ENCODE measurements at places on chromosomes 12 and 14.
A peak's percentile ranks its signal among the peaks of the same experiment; 100 is the strongest.

DNA sequence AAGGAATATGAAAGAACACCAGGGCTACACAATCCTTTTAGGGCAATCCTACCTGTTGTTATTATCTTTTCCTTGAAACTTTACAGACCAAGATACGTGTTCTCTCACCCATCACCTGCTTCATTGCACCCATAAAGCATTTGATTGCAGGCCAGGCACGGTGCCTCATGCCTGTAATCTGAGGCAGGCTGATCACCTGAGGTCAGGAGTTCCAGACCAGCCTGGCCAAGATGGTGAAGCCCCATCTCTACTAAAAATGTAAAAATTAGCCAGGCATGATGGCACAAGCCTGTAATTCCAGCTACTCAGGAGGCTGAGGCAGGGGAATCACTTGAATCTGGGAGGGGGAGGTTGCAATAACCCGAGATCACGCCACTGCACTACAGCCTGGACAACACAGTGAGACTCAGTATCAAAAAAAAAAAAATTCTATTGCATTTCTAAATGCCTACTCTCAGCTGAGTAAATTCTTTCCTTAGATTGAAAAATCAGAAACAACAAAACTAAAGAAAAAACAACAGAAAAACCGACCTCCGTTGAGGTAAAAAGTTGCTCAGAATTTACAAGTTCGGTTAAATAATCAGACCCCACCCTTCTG is 183.7 kb upstream of the TMEM132C start:
- no peak for DNase-seq

GRCh38 chr12:107669946-107670345 is 15.7 kb upstream of the PWP1 start:
- no peak for DNase-seq

GRCh38 chr12:92432724-92433441 is 269.9 kb upstream of the PLEKHG7 start:
- no peak for DNase-seq

- no peak for DNase-seq
Observed at GRCh38 chr12:117450209-117450608, 88.8 kb upstream of the NOS1 start.

GRCh38 chr12:22532317-22532716 is 12.0 kb downstream of the C2CD5 start:
- no peak for DNase-seq

DNA sequence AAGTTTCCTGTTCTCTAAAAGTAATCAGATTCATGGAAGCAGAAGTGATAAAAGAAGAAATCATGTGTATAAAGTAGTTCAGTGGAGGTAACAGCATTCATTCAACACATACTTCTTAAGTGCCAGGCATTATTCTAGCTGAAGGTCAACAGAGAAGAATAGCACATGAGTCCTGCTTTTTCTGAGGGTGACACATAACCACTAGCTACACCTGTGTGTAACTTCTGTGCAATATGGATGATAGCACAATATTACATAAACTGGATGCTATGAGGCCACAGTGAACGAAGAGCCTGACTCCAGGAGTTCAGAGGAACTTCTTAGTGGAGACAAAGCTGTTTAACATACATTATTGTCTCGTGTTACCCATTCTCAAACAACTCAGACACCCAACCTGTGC is 114.3 kb upstream of the PCED1B start:
- DNase-seq = no peak

DNA sequence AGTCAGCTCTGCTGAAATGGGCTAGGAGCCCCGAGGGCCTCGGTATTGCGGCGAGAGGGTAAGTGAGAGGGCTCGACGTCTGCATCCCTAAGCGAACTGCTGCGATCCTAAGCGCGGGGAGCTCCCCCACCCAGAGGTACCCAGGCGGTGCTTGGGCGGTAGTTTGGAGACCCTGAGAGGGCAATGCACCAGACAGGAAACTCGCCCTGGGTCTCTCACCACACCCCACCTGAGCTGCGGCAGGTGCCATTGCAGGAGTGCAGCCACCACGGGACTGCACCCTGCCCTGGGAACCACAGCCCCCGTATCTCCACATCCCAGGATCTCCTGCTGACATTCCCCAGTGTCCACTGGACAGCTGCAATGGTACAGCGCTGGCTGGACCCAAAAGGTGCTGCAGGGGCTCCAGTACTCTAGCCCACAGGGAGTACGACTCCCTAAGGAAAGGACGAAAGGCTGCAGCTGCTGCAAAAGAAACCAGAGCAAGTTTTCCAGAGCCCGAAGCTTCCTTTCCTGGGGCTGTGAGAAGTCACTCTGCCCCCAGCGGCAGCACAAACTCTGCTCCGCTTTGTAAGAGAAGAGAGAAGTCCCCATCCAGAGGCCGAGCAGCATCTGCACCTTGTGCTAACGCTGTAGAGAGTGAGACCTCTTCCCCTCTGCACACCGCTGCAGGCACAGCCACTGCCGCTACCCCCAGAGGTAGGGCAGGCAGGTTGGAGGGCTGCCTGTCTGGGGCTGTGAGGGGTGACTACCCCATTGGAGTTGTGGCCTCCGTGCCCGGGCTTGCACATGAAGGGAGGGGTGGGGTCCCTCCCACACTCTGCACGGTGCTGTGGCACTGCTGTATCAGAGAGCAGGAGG is 31.1 kb upstream of the MON2 start:
- DNase-seq = no peak

- DNase-seq = no peak
Observed at GRCh38 chr12:3309805-3310204, 181.2 kb upstream of the PRMT8 start.

DNA sequence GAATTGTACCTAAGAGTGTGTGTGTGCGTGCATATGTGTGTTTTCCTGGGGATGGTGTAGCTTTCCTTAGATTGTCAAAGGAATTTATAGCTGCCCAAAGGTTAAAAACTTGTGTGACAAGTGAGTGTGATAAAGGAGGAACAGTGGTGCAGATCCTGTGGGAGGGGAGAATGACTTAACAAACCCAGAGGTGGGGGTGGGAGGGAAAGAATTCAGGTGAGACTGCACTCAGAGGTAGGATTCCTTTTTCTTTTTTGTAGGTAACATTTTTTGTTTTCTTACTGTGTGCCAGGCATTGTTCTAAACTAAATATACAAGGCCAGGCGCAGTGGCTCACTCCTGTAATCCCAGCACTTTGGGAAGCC is 45.3 kb upstream of the SINHCAF start:
- no peak for DNase-seq

GRCh38 chr12:105212438-105212837 is 23.5 kb downstream of the APPL2 start:
- DNase-seq = no peak

- DNase-seq = no peak
Observed at GRCh38 chr14:104813286-104813685, 12.4 kb downstream of the ZBTB42 start.

DNA sequence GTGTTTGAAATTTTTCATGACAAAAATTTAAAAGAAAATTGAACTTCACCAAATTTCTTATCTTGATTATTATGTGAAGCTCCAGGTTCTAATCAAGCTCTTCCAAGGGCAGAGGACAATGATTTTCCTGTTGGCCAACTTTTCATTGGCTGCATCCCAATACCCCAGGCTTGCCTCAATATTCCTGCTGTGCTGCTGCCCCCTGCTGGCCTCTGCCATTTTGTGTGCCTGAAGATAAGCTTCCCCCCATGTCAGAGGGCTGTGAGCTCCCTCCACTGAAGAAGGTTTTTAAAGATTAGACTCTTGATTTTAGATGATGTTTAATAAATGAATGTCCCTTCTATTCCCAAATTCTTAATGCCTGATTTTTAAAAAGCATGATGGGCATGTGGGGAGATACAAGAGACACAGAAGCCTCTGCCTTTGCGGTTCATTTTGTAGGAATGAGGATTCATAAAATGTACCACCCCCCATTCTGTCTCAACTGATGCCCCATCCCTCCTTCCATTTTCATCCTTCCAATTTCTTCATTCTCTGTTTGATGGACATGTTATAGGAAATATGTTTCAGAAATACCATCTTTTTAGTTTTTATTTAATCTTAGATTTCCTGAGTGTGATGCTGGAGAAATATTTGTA is 76.7 kb upstream of the RGS6 start:
- peak; percentile 46 for DNase-seq

GRCh38 chr12:6363330-6364043 is 11.9 kb downstream of the SCNN1A start:
- DNase-seq = no peak

- DNase-seq = no peak
Observed at GRCh38 chr12:65690477-65690876, 133.8 kb upstream of the HMGA2 start.

GRCh38 chr14:39396448-39396847 is 35.8 kb downstream of the FBXO33 start:
- DNase-seq = no peak

- no peak for DNase-seq
Observed at GRCh38 chr12:108211157-108211556, 82.1 kb downstream of the WSCD2 start.

DNA sequence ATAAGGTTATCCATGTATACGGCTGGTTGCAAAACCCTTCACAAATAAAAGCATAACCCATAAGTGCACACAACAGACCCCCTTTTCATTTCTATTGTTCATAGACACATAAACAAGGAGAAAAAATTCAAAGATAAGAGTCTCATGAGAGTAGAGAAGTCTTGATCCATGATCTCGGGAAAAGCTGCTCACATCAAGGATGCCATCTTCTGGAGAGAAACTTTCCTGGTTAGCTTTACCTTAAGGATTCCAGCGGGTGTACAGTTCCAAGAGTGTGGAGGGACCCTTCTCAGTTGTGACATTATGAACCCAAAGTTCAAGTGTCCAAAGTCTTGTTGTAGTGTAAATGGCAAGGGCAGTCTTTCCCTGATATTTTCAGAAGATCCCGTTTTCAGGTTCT is 144.5 kb downstream of the LLPH start:
- no peak for DNase-seq

- DNase-seq = no peak
Observed at GRCh38 chr14:31576949-31577348, 15.7 kb downstream of the NUBPL start.

DNA sequence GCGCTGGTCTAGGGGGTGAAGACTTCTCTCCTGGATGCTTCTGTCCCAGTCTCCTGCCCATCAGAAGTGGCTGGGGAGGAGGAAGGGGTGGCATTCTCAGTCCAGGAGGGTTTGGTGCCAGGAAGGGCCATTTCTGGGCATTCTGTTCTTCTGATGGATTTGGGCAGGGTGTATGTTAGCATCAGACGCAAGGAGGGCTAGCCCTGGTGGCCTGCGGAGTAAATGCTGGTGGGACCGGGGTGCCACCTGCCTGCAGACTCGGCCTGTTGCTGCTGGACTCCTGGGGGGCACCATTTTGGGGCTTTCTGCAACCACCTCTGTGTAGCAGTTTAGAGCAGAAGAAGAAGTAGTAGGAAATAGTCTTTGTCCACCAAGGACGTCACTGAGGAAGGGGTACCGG is 31.7 kb downstream of the AACS start:
- DNase-seq = no peak

All from HCT116 (cell line).